ENCODE measurements at places on chromosomes 11 and 22. TPM values are rescaled to one million over a fixed set of nuclear protein-coding genes. Genes with fewer than 3 reads are reported as not detected.

Gene PIWIL4
- 3.7 TPM for total RNA-seq

Gene SLC22A6
- total RNA-seq = not detected

DNA sequence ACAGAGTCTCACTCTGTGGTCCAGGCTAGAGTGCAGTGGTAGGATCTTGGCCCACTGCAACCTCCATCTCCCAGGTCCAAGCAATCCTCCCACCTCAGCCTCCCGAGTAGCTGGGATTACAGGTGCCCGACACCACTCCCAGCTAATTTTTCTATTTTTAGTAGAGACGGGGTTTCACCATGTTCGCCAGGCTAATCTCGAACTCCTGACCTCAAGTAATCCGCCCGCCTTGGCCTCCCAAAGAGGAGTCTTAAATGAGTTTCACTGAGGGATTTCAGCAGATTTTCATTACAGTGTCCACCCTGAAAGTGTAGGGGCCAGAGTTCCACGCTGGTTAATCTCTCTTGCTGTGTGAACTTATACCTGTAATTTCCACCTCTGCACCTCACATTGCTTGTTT lies 412 bp upstream of the RPS3 start:
- DNase-seq = no peak

DNA sequence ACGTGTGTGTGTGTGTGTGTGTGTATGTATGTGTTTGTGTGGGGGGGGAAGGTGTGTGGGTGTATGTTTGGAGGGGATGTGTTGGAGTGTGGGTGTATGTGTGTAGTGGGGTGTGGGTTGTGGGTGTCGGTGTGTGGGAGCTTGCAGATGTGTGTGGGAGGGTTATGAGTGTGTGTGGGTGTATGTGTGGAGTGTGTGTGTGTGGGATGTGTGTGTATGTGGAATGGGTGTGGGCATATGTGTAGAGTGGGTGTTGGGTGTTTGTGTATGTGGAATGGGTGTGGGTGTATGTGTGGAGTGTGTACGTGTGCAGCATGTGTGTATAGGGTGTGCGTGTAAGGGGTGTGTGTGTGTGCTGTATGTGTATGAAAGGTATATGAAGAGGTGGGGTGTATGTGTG lies 14.7 kb downstream of the STX3 start:
- DNase-seq = no peak

GRCh38 chr11:28105869-28106268 lies 2.1 kb downstream of the KIF18A start:
- DNase-seq = no peak

GRCh38 chr11:18243783-18244362 lies 4.6 kb downstream of the SAA2 start:
- DNase-seq = no peak

DNA sequence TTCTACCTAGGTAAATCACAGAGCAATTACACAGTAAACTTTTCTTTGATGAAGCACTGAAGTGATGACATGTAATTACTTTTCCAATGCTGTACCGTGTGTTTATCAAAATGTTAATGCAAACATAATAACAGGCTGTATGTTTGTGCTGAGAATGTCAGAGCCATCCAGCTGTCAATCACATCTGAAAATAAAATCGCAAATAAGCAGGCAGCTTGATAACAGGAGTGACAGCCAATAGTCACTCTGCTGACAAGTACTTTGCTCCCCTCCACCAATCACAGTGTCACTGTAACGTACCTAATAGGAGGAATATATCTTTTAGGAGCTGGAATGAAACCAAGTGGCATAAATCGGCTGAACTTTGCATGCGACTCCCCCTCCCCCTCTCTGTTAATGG lies 119.7 kb downstream of the KIRREL3 start:
- no peak for DNase-seq

DNA sequence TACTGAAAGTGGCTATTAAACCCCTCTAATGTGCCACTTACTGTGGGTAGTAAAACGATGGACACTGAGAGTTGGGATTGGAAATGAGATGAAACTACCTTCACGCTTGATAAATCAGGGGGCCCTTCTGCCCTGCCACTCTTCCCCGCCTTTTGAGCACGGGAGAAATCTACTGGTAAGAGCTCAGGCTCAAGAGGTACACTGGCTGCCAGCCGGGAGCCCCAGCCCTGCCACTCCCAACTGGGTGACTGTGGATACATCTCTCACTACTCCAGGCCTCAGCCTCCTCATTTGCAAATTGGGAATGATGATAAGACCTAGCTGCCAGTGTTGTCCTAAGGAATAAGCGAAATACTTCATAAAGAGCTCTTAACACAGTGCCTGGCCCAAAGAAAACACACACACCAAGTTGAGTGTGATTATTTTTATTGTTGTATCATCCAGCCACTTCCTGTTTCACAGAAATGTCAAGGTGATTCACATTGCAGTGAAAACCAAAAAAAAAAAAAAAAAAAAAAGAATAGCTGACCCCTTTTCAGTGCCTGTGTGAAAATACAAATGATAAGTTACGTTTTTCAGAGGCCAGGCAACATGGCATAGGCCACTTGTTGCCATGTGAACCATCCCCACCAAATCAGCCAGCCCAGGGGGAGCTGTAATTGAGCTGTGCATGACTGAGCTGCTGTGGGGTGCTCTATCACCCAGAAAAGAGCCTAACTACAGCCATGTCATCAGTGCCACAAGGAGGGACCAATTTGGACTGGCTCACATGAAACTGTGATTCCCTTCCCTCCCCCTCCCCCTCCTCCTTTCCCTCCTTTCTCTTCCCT lies 4.4 kb upstream of the ZNRD2 start:
- DNase-seq = no peak

DNA sequence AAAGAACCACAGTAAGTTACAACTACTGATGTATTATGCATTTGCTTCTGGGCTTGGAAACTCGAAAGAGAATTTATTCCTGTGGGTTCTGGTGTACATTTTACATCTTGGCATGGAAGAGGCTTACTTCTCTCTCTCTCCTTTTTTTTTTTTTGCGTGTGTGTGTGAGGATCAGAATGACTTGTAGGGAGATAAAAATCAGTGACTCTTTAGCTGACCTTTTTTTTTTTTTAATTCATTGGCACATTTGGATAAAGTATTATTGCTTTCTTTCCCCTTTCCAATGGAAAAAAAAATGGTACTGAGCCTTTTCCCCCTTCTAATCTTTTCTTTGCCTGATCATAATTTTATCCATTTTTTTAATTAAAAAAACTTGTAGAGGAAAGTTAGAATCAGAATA lies 43.5 kb downstream of the EXT2 start:
- DNase-seq = no peak

DNA sequence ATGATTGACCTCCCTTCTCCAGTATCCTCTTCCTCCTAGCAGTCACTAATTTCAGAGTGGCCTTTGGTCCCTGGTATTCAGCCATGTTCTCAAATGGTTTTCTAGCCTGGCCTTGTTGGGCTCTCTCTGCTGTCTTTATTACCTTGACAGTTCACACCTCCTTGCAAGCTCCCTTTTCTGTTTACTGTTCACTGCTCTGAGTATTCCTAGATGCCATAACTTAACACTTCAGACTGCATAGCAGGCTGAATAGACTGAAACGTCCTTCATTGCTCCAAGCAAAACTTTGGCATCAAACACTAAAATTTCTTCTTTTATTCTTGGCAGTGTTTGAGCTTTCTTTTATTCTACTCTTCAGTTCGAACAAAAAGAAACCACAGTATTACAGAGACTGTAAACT lies 49.7 kb upstream of the SLC25A18 start:
- no peak for DNase-seq

DNA sequence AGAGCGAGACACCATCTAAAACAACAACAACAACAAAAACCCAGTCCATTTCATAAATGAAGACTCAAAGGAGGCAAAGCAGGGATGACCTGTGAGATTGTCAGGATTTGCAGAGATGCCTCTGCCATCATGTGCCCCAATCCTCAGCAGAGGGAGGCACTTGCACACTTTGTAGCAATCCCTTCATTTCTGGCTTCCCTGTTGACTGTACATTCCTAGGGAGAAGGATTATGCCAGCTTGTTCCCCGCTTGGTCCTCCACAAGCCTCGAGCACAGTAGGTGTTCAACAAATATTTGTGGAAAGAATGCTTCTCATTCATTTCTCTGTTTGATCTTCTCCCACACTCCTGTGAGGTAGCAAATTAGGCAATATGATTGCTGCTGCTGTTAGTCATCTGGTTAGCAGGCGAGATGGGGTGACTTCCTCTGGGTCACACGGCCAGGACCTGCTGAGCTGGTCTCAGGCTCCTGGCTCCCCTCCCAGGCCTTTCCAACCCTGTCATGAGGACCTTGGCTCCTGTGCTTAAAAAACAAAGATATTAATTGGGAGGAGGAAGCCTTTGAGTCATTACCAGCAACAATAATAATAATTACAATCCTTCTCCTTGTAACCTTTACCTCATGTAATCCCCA lies 34.1 kb downstream of the LIF start:
- DNase-seq = no peak

All from esophagus muscularis mucosa (tissue), 4 donors.